ENCODE measurements at places on chromosomes 7 and 10.

- DNase-seq, result no peak
These were observed 103.3 kb downstream of the GRB10 start for GRCh38 chr7:50679218-50680007.

- DNase-seq, result no peak
These were observed 102.9 kb upstream of the ARMC3 start for GRCh38 chr10:22824984-22825383.

GRCh38 chr10:126959906-126960685, 54.9 kb downstream of the DOCK1 start:
- no peak for DNase-seq

GRCh38 chr7:92813390-92814024, 22.9 kb downstream of the CDK6 start:
- DNase-seq, result no peak

GRCh38 chr7:142894985-142895593, 9.5 kb upstream of the TRPV6 start:
- DNase-seq, result no peak

DNA sequence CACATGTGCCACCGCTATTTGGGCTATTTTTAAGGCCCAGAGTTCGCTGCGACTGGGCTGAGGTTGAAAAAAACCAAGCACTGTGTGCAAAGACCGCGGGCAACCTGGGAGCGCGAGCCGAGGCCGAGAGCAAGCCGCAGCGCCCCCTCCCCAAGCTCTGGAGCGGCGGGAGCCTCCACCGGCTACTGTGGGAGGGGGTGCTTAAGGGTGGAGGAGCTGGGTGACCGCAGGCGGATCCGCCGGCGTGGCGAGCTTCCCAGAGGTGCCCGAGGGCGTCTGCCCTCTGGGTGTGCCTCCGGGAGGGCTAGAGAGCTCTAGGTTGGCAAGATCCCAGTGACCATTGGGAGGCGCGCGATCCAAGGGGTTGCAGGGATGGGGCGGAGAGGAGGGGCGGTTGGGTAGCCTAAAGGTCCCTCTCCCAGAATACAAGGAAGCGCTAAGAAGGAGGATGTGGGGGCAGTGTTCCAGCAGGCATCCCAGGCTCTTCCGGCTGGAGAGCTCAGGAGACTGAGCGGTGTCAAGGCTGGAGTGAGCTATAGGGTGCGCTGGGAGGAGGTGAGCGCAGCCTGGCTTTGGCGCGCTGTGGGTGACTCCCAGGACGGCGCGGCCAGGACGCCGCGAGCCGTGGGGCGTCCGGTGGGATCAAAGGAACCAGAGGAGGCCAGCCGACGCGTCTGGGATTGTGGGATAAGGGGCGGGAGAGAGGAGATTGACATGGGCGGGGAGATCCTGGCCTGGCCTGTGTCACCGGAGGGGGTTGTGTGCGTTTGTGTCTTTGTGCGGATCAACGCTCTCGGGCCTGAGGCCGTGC, 8.0 kb downstream of the DLX5 start:
- no peak for DNase-seq

DNA sequence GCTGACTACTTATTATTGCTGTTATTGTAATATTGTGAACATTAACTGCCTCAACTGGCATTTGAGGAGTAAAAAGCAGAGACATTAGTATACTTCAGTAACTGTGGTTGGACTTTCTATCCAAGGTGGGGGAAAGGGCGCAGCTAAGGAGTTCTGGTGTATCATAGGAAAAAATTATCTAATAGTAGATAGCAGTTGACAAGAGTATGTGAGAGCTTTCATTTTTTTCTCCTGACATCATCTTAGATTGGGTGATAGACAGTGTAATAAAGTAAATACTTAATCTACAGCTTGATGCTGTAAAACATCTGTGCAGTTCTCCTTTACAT, 68.9 kb downstream of the PHTF2 start:
- no peak for DNase-seq

DNA sequence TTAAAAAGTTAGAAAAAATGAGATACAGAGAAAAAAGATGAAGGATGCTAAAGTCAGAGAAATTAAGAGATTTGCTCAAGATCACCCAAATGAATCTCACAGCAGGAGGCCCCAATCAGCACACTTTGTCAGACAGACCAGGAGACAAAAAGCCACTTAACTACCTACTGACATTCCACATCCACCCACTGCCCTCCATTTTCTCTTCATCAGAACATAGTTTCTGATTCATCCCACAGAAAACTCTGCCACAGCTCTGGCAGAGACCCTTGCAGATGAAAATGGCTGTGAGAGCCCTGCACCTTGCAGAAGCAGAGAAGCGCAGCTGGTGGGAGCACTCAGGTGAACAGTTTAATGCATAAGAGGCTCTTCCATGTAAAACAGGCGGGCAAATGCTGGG, 26.6 kb downstream of the DGKI start:
- DNase-seq, result no peak

- DNase-seq, result no peak
These were observed 7.3 kb downstream of the SVIL start for GRCh38 chr10:29627201-29628132.

DNA sequence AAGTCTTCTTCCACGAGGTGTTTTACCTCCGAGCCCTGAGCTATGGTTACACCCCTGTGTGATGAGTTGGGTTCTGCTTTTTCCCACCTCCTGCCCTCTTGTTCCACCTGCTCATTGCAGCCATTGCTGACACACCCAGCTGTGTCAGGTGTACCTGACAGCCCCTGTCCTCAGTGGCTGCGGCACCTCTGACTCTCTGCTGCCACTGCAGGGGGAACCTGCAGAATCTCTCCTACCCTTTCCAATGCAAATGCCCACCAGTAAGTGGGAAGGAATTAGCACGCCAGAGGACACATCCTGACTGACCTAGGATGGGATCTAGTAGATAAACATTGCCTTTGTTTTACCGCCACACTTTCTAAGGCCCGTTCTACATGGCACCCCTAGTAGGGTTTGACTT, 600.9 kb upstream of the MKI67 start:
- no peak for DNase-seq

DNA sequence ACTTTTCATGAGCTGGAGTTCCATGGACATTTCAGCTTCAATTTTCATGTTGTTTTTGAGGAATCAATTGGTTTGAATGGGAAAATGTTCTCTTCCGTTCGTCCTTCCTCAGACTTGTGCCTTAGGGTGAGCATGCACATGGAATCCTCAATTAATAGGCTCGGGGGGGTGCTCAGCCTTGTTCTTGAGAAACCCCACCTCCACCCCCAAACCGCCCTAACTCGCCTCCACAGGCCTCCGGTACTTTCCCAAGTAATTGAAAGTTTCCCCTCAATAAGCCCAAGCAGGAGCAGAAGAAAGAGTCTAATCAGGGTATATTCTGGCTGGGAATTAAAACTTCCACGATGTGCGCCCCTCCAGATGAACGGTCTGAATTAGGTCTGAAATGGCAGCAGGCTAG, 945.2 kb downstream of the GRID1 start:
- DNase-seq, result no peak

- no peak for DNase-seq
These were observed 45.5 kb upstream of the CYTH3 start for GRCh38 chr7:6317797-6318438.

DNA sequence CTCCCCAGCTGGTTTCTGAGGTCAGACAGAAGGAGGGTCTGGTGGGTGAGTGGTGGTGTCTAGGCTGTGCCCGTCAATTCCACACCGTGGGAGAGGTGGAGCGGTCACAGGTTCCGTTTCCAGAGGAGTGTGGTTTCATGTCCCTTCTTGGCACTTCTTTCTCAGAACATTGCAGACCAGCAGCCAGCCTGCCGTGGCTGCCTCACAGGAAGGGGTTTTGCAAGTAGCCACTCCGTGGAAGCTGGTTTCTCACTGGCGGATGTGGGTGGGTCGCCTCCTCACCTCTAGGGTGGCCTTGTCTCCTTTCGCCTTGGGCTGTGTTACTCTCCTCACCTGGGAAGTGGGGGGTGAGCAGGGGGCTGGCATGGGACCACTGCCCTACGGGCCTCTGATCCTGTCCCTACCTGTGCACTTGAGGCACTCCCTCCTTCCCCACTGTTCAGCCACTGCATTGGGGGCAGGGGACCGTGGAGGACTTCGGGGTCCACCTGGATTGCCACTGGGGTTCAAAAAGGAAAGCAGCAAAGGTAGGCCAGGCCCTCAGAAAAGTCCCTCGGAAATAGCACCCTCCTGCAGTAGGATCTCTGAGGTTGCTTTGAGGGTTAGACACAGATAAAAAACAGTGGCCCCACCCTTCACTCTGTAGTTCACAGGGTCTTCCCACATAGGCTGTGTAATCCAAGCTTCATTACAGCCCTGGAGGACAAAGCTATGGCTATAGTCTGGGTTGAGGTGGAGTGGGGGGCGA, 33.9 kb downstream of the TSPAN14 start:
- DNase-seq, result no peak

DNA sequence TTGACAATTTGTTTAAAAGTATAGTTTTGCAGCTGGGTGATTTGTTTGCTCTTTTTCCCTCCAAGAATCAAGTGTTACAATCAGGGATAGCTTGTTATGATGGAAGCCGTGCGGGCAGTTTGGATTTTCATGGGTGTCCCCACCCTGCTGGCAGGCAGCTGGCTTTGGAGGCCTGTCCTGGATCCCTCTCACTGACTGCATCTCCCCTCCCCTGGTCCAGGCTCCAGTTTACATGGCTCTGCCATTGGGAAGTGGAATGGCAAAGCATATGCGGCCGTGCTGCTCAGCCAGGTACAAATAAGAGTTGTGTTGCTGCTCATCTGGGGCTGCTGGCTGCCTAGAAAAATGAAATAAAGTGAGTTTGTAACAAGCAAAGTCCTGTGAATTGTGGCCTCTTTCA, 76.0 kb downstream of the CXCL12 start:
- DNase-seq, result no peak

DNA sequence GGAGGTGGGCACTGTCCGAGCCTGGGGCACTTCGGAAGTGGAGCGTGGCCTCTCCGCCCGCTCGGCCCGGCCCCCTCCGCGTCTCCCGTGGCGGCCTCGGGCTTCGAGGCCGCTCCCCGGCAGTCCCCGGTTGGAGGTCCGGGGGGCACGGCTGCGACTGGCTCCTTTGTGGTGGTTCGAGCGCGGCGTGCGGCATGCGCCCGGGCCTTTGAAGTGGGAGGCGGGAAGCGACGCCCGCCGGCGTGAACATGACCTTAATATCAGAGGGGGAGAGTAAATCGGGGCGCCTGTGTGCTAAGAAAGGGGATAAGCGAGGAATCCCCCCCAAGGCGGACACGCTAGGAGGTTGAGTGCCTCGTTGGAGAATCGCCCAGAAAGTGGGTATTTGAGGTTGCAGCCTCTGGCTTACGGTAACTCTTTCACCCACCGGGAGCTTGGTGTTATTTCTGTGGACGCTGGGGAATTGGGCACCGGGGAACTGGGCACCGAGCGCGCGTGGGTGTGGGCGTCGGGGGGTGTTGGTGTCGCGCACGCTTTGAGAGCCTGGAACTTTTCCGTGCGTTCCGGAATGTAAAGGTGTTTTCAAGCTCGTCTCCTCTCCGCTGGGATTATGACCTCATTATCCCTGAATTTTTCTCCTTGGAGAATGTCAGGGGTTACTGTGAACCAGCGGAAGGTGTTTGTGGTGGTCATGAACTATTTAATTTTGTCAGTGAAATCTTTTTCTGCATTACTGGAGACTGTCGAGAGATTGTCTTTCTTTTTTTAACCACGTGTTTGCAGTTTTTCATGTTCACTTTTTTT, 660 bp downstream of the SUV39H2 start:
- no peak for DNase-seq

DNA sequence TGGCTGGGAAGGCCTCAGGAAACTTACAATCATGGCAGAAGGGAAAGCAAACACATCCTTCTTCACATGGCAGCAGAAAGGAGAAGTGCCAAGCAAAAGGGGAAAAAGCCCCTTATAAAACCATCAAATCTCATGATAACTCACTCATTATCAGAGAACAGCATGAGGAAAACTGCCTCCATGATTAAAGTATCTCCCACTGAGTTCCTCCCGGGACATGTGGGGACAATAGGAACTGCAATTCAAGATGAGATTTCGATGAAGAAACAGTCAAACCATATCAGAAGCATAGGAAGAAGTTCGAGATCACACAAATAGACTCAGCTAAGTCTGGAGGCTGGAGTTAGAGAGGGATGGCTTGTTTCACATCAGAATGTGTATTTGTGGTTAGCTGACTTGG, 869.4 kb upstream of the PHF14 start:
- no peak for DNase-seq

- no peak for DNase-seq
These were observed 278.2 kb upstream of the IMMP2L start for GRCh38 chr7:111840528-111840927.

DNA sequence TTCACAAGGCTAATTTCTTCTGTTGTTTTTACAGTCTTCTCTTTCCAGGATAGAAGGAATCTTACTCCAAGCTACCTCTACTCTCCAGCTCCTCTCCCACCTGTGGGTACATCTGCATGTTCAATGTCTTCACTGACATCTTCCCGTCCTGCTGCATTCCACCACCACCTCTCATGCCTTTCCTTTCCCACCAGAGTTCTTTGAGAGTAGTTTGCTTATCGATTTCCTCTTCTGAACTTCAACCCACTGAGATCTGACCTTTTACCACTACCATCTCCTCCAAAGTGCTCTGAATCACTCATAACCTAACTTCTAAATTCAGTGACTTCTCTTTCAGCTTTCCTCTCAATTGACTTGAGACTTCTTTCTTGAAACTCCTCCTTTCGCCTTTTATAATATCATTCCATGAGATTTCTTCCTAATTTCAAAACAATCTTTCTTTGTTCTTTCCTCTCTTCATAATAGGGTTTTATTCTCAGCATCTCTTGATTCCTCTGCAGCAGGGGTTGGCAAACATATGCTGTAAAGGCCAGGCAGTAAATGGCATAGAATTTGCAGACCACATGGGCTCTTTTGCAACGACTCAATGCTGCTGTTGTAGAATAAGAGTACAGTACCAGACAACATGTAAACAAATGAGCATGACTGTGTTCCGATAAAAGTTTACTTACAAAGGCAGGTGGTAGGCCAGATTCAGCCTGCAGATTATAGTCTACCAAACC, 22.1 kb downstream of the ACSL5 start:
- no peak for DNase-seq

- no peak for DNase-seq
These were observed 354.7 kb downstream of the PHTF2 start for GRCh38 chr7:78153285-78153684.

DNA sequence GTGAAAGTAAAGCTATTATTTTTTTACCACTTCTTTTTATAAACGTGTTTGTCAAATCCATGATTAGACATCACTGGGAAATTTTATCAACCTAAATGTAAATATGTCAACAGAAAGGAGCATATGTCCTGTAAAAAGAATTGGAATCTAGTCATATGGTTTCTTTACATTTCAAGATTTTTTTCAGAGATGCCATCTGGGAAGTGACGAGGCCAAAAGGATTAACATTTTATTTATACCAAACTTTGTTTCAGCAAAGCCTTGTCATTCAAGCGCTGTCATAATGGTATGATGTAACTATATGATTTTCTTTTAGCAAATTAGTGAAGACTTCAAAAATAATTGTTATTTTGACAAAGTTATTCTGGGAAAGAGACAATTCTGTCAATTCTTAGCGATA, 117.3 kb downstream of the SEMA3A start:
- DNase-seq, result no peak

- no peak for DNase-seq
These were observed 27.2 kb upstream of the CTBP2 start for GRCh38 chr10:125187238-125188194.

- DNase-seq, result no peak
These were observed 18.2 kb downstream of the LIPF start for GRCh38 chr10:88682491-88682890.

GRCh38 chr10:86971232-86971991, 3.1 kb downstream of the ADIRF start:
- peak; percentile 79 for DNase-seq

- no peak for DNase-seq
These were observed 38.9 kb upstream of the GDF10 start for GRCh38 chr10:47261121-47261520.

GRCh38 chr10:76218035-76218434, 786.6 kb downstream of the LRMDA start:
- no peak for DNase-seq

All from stimulated activated CD8-positive, alpha-beta memory T cell treated with anti-CD3 and anti-CD28 coated beads, Interleukin-4, amount 100 ng/mL, for 1 hour (primary cell).